Activated T-cell treated with anti-CD3 and anti-CD28 coated beads, Interleukin-2, amount 50 U/mL, for 24 hours (primary cell): ENCODE measurements at places on chromosomes 3 and 15.

DNA sequence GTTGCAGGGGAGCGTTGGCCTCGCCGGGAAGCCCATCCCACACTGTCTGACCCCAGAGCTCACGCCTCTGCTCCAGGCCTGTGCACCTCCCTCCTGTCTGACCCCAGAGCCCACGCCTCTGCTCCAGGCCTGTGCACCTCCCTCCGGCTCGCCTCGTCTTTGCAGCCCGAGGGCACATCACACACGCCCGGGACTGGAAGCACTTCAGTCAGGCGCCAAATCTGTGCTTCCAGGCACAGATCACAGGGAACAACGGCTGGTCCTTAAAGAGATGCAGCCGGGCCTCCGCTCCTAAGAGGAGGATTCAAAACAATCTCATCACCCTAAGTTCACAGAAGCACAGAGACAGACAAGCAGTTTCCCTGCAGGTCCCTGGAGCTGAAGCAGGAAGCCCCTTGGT is 103.0 kb upstream of the RPL32 start:
- H3K4me3 ChIP-seq = no peak overlapping the region
- peaks cover 19% of the 10 kb centered on the region for H3K36me3 ChIP-seq
- DNase-seq = no peak
- H3K27ac ChIP-seq = peak overlapping the region; percentile 33
- no peaks in the 10 kb centered on the region for H3K27me3 ChIP-seq
- H3K4me1 ChIP-seq = peaks cover 35% of the 10 kb centered on the region

GRCh38 chr15:33157371-33158037 is 37.0 kb downstream of the FMN1 start:
- H3K27me3 ChIP-seq = peaks cover 6% of the 10 kb centered on the region
- no peak overlapping the region for H3K4me3 ChIP-seq
- no peak for DNase-seq
- no peak overlapping the region for H3K27ac ChIP-seq
- H3K4me1 ChIP-seq = peaks cover 22% of the 10 kb centered on the region

DNA sequence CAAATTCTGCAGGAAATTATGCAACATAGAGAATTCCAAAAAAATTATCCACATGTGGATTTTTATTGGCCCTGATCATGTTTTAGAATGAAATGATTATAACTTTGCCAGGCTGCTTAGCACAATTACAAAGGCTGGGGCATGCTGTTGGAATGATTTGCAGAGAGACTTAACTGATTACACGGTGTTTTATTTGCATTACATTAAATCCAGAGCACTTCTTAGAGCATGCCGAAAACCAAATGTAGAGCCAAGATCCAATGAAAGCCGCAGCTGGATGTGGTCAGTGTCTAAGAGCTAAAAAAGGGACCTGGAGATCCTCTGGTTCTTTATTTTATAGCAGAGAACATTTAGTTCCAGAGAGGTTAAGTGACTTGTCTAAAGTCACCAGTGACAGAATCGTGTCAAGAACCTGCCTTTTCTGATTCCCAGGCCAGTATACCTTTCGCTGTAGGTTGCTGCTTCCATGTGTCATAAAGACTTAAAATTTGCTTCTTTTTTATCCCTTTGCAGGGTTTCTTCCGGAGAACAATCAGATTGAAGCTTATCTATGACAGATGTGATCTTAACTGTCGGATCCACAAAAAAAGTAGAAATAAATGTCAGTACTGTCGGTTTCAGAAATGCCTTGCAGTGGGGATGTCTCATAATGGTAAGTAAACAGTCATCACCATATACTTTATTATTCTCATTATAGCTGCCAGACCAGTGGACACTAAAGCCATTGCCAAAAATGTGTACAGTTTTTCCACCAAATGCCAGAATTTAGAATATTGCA is 92.0 kb upstream of the TSEN2 start:
- no peaks in the 10 kb centered on the region for H3K36me3 ChIP-seq
- peaks cover 44% of the 10 kb centered on the region for H3K27me3 ChIP-seq
- H3K4me1 ChIP-seq = peaks cover 18% of the 10 kb centered on the region
- no peak overlapping the region for H3K4me3 ChIP-seq

GRCh38 chr3:102018551-102018950 is 169.2 kb downstream of the NFKBIZ start:
- peaks cover 26% of the 10 kb centered on the region for H3K4me1 ChIP-seq
- H3K36me3 ChIP-seq = no peaks in the 10 kb centered on the region
- H3K27me3 ChIP-seq = no peaks in the 10 kb centered on the region
- DNase-seq = no peak
- no peak overlapping the region for H3K27ac ChIP-seq

GRCh38 chr3:67291287-67292252 is 293.5 kb downstream of the KBTBD8 start:
- H3K27me3 ChIP-seq = no peaks in the 10 kb centered on the region
- H3K27ac ChIP-seq = no peak overlapping the region
- DNase-seq = no peak
- H3K4me3 ChIP-seq = no peak overlapping the region
- H3K4me1 ChIP-seq = peaks cover 13% of the 10 kb centered on the region

- peaks cover 8% of the 10 kb centered on the region for H3K36me3 ChIP-seq
- peaks cover 2% of the 10 kb centered on the region for H3K4me1 ChIP-seq
- H3K27me3 ChIP-seq = no peaks in the 10 kb centered on the region
Observed at GRCh38 chr3:52420388-52420787, 24.5 kb downstream of the SEMA3G start.

DNA sequence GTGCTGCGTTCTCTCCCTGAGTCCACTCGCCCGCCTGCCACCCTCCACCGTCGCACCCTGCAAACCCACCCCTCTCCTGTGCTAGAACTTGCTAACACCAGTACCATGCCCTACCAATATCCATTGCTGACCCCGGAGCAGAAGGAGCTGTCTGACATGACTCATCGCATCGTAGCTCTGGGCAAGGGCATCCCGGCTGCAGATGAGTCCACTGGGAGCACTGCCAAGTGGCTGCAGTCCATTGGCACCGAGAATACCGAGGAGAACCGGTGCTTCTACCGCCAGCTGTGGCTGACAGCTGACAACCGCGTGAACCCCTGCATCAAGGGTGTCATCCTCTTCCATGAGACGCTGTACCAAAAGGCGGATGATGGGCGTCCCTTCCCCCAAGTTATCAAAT is 4.9 kb upstream of the ALAS1 start:
- no peak overlapping the region for H3K27ac ChIP-seq
- H3K27me3 ChIP-seq = no peaks in the 10 kb centered on the region

DNA sequence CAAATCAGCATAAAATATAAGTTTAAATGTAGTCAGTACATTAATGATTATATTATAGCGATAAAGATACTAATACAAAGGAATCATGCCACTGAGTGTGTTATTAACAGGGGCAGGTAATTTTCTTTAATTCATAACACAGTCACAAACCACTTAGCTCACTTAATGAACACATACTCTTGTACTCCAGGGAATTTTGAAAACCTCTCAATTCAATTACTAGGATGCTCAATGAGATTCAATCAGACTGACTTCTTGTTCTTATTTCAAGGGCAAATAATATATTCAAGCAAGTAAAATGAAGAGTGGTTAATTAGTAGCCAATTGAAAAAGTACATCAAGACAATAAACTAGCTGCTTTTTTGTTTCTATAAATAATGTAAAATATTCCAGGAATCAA is 5.8 kb upstream of the SUCNR1 start:
- peaks cover 9% of the 10 kb centered on the region for H3K4me1 ChIP-seq
- H3K27ac ChIP-seq = no peak overlapping the region
- no peaks in the 10 kb centered on the region for H3K27me3 ChIP-seq
- no peak for DNase-seq
- no peak overlapping the region for H3K4me3 ChIP-seq

DNA sequence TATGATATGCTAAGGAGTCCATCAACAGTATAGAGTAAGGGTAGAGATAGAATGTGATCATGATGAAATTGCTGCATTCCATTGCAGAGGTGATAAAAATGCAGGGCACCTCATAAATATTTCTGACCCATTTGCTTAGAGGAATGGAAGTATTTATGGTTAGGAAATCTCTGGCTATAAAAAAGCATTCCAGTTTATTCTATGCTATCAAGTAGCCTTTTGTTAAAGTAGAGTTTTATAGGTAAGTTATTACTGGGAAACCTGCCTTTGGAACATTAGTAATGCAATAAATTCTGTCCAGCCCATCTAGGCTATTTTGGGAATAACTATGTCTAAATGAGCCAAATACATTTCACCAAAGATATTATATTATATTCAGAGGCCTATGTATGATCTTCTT is 19.8 kb upstream of the STRIT1 start:
- no peaks in the 10 kb centered on the region for H3K36me3 ChIP-seq
- H3K27me3 ChIP-seq = no peaks in the 10 kb centered on the region
- no peaks in the 10 kb centered on the region for H3K4me1 ChIP-seq
- H3K27ac ChIP-seq = no peak overlapping the region
- DNase-seq = no peak

- peaks cover 57% of the 10 kb centered on the region for H3K36me3 ChIP-seq
- no peak for DNase-seq
- no peaks in the 10 kb centered on the region for H3K27me3 ChIP-seq
- peak overlapping the region; percentile 98 for H3K4me3 ChIP-seq
Observed at GRCh38 chr3:50089609-50089945, 858 bp downstream of the RBM5 start.

- no peak for DNase-seq
- no peaks in the 10 kb centered on the region for H3K27me3 ChIP-seq
- H3K36me3 ChIP-seq = no peaks in the 10 kb centered on the region
Observed at GRCh38 chr3:123335007-123335670, 113.8 kb downstream of the ADCY5 start.

GRCh38 chr3:188759336-188760005 is 412.3 kb upstream of the TPRG1 start:
- peaks cover 6% of the 10 kb centered on the region for H3K4me1 ChIP-seq
- H3K27ac ChIP-seq = no peak overlapping the region
- H3K36me3 ChIP-seq = peaks cover 7% of the 10 kb centered on the region
- no peaks in the 10 kb centered on the region for H3K27me3 ChIP-seq
- DNase-seq = no peak

- no peaks in the 10 kb centered on the region for H3K36me3 ChIP-seq
- DNase-seq = no peak
- no peak overlapping the region for H3K4me3 ChIP-seq
- no peaks in the 10 kb centered on the region for H3K4me1 ChIP-seq
- no peak overlapping the region for H3K27ac ChIP-seq
Observed at GRCh38 chr3:95356764-95357501, 1294.1 kb downstream of the NSUN3 start.

GRCh38 chr15:93985925-93986324 is 245.4 kb upstream of the MCTP2 start:
- H3K36me3 ChIP-seq = no peaks in the 10 kb centered on the region
- peaks cover 20% of the 10 kb centered on the region for H3K4me1 ChIP-seq
- no peaks in the 10 kb centered on the region for H3K27me3 ChIP-seq
- no peak for DNase-seq

GRCh38 chr3:79019137-79019923 is 748.5 kb downstream of the ROBO1 start:
- no peak overlapping the region for H3K4me3 ChIP-seq
- peak; percentile 32 for DNase-seq
- H3K4me1 ChIP-seq = peaks cover 5% of the 10 kb centered on the region
- H3K36me3 ChIP-seq = no peaks in the 10 kb centered on the region
- peak overlapping the region; percentile 55 for H3K27ac ChIP-seq
- peaks cover 19% of the 10 kb centered on the region for H3K27me3 ChIP-seq

DNA sequence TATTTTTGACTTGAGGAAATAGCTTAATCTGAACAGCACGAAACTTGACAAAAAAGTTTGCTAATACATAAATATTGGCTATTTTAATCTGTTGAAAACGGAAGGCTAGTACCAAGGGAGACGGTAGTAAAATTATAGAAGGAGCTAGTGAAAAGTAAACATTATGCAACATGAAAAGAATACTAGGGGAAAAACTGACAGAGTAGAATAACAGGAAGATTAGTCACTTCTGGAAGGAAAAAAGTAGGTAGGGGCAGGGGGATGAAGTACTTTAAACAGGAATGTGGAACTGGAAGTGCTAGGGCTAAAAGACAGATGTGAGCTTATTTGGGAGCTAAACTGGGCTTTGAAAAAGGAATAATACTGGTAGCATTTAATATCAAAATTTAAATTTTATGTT is 60.1 kb downstream of the MBNL1 start:
- no peaks in the 10 kb centered on the region for H3K27me3 ChIP-seq
- no peak for DNase-seq
- H3K27ac ChIP-seq = peak overlapping the region; percentile 87
- H3K36me3 ChIP-seq = peaks cover 63% of the 10 kb centered on the region
- H3K4me1 ChIP-seq = peaks cover 87% of the 10 kb centered on the region

- H3K27ac ChIP-seq = no peak overlapping the region
- DNase-seq = no peak
- no peaks in the 10 kb centered on the region for H3K36me3 ChIP-seq
Observed at GRCh38 chr3:139715743-139716360, 38.1 kb upstream of the NMNAT3 start.

DNA sequence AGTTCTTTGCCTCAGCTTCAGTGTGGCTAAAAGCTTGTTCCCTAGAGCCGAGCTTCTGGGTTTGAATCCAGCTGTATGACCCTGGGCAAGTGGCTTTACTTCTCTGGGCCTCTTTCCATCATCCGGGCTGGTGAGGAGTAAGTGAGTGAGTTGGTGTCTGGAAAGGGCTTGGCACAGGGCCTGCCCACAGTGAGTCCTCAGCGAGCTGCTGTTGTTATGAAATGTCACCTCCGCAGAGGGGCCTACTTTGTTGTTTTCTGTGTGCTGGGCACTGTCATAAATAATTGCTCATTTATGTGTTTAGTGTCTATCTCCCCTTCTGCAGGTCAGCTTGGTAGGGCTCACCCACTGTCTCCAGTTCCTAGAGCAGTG is 31.7 kb downstream of the SLC6A6 start:
- H3K4me1 ChIP-seq = peaks cover 74% of the 10 kb centered on the region
- peak overlapping the region; percentile 90 for H3K27ac ChIP-seq
- no peak for DNase-seq
- no peaks in the 10 kb centered on the region for H3K27me3 ChIP-seq
- H3K4me3 ChIP-seq = peak overlapping the region; percentile 31

- H3K4me1 ChIP-seq = peaks cover 57% of the 10 kb centered on the region
- DNase-seq = no peak
- no peak overlapping the region for H3K4me3 ChIP-seq
- peak overlapping the region; percentile 14 for H3K27ac ChIP-seq
- no peaks in the 10 kb centered on the region for H3K36me3 ChIP-seq
Observed at GRCh38 chr3:107976202-107976800, 114.5 kb downstream of the CD47 start.

DNA sequence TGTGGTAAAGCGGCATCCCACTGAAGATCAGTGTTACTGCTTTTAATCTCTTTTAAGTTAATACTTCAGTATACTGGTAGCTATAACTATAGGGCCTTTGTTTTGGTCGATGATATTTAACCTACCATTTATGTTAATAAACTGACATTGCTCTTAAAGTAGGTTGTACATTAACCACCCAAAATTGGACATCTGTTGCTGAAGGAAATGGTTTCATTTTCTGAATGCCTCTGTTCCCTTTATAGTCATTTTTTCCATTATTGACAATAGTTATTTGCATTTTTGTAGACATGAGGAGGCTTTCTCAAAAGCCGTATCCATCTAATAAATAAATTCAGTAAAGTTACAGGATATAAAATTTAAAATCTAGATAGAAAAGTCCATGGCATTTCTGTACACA is 252.4 kb upstream of the UBE2E1 start:
- H3K27me3 ChIP-seq = no peaks in the 10 kb centered on the region
- peaks cover 1% of the 10 kb centered on the region for H3K36me3 ChIP-seq
